ENCODE measurements at places on chromosomes 13 and 19.

DNA sequence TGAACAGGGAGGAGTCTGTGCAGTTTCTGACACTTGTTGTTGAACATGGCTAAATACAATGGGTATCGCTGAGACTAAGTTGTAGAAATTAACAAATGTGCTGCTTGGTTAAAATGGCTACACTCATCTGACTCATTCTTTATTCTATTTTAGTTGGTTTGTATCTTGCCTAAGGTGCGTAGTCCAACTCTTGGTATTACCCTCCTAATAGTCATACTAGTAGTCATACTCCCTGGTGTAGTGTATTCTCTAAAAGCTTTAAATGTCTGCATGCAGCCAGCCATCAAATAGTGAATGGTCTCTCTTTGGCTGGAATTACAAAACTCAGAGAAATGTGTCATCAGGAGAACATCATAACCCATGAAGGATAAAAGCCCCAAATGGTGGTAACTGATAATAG, 16.1 kb downstream of the CEACAM6 start:
- DNase-seq: no peak

DNA sequence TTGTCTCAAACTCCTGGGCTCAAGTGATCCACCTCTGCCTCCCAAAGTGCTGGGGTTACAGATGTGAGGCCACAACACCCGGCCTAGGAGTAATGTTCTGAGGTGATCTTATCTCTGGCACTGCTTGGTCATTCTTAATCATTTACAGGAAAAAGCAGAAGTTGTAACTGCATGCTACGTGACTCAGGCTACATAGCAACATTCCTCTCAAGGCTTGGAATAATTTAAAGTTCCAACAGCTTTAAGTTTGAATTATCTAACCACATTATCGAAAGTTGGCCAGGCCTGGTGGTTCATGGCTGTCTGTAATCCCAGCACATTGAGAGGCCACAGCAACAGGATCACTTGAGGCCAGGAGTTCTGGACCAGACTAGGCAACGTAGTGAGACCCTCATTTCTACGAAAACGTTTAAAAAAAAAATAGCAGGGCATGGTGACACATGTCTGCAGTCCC, 3.9 kb upstream of the B9D2 start:
- DNase-seq: no peak

GRCh38 chr19:14868497-14868896, 17.4 kb downstream of the OR7A17 start:
- no peak for DNase-seq

- no peak for DNase-seq
These were observed 3.9 kb upstream of the GSK3A start for GRCh38 chr19:42246143-42246921.

- peak; percentile 98 for DNase-seq
These were observed 3.4 kb downstream of the DMKN start for GRCh38 chr19:35509861-35510625.

Data from progenitor cell of endocrine pancreas (in vitro differentiated cells).